CD4-positive, CD25-positive, alpha-beta regulatory T cell (primary cell): ENCODE measurements at places on chromosomes 2 and 18. TPM values are rescaled to one million over a fixed set of nuclear protein-coding genes. Genes with fewer than 3 reads are reported as not detected.
A peak's percentile ranks its signal among the peaks of the same experiment; 100 is the strongest.

- H3K4me1 ChIP-seq, result no peaks in the 10 kb centered on the region
- H3K27me3 ChIP-seq, result no peaks in the 10 kb centered on the region
- H3K27ac ChIP-seq, result no peak overlapping the region
- no peak for DNase-seq
These were observed 109.9 kb downstream of the GAREM1 start for GRCh38 chr18:32360682-32361345.

DNA sequence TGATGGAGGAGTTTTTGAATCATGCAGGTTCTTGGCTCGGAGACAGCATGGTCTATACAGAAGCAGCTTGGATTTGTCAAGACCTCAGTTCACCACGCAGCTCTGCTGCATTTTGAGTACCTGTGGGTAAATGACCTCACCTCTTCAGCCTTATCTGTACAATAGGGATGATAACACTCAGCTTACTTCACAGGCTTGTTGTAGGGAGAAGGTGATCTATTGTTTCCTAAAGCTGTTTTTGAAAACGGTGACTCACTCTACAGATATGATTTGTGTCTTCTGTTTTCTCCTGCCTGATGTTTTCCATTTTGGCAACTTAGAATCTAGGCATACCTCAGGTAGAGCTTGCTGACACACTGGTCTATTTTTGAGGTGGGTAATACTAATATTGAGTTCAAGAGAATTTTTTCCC is 80.3 kb downstream of the FMNL2 start:
- no peak overlapping the region for H3K4me3 ChIP-seq
- no peaks in the 10 kb centered on the region for H3K36me3 ChIP-seq

DNA sequence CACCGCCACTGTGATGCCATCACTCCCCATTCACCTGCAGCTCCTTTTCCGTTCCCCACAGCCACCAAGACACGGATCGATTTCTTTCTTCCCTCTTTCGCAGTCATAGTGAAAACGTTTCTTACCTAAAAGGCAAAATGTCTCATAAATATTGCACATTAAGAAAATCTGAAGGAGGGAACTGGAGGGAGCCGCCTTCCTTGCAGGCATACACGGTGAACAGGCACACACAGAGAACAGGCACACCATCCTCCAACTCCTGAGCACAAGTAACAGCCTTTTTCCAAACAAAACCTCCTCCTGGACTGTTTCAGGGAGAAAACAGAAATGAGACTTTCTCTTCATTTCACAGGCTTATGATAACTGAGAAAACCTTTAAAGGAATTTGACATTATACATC is 17.0 kb downstream of the MRPS5 start:
- no peak overlapping the region for H3K27ac ChIP-seq
- no peak for DNase-seq
- H3K27me3 ChIP-seq, result no peaks in the 10 kb centered on the region
- no peaks in the 10 kb centered on the region for H3K4me1 ChIP-seq

The LOXHD1 gene
- total RNA-seq, result not detected

- peaks cover 52% of the 10 kb centered on the region for H3K4me1 ChIP-seq
- H3K27ac ChIP-seq, result peak overlapping the region; percentile 38
- no peak overlapping the region for H3K4me3 ChIP-seq
- DNase-seq, result peak; percentile 84
- no peaks in the 10 kb centered on the region for H3K36me3 ChIP-seq
These were observed 99.0 kb downstream of the ZFP36L2 start for GRCh38 chr2:43127208-43127940.

- H3K36me3 ChIP-seq, result no peaks in the 10 kb centered on the region
- no peak for DNase-seq
- H3K27ac ChIP-seq, result no peak overlapping the region
- H3K27me3 ChIP-seq, result no peaks in the 10 kb centered on the region
These were observed 4.4 kb downstream of the CCDC88A start for GRCh38 chr2:55415300-55415699.

GRCh38 chr2:219484343-219485200 is 14.1 kb upstream of the GMPPA start:
- no peak for DNase-seq
- peaks cover 4% of the 10 kb centered on the region for H3K27me3 ChIP-seq
- H3K27ac ChIP-seq, result no peak overlapping the region
- H3K4me1 ChIP-seq, result peaks cover 15% of the 10 kb centered on the region

GRCh38 chr18:48021273-48021914 is 90.9 kb upstream of the SMAD2 start:
- no peak overlapping the region for H3K27ac ChIP-seq
- H3K4me1 ChIP-seq, result no peaks in the 10 kb centered on the region
- DNase-seq, result no peak
- peaks cover 7% of the 10 kb centered on the region for H3K27me3 ChIP-seq
- no peak overlapping the region for H3K4me3 ChIP-seq

The SKOR2 gene
- not detected for total RNA-seq

The HJURP gene
- 1.8 TPM for total RNA-seq

DNA sequence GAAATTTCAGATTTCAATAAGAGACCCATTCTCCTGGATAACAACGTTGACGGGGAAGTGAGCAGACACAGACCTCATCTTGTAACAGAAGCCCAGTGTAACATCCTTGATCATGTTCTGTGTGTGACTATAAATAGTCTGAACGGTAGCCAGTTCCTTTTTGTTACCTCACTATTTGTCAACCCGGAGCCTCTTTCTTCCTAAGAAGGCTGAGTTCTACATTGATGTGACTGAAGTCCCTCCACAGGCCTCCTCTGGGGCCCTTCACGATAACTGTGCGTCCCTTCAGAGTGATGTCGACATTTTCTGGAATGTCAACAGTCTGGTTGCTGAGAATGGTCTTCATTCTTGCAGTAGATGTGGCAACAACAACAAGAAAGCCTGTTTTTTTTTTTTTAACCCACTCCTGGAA is 6.3 kb upstream of the PLEKHM3 start:
- no peaks in the 10 kb centered on the region for H3K36me3 ChIP-seq
- no peak overlapping the region for H3K27ac ChIP-seq

The FOXD4L1 gene
- total RNA-seq, result not detected

- H3K4me1 ChIP-seq, result no peaks in the 10 kb centered on the region
- no peaks in the 10 kb centered on the region for H3K27me3 ChIP-seq
- DNase-seq, result no peak
- no peak overlapping the region for H3K27ac ChIP-seq
These were observed 209.4 kb downstream of the ZEB2 start for GRCh38 chr2:144310484-144310883.

GRCh38 chr2:196279541-196279940 is 108.2 kb upstream of the STK17B start:
- H3K27me3 ChIP-seq, result no peaks in the 10 kb centered on the region
- H3K4me1 ChIP-seq, result peaks cover 25% of the 10 kb centered on the region
- no peaks in the 10 kb centered on the region for H3K36me3 ChIP-seq
- no peak for DNase-seq

DNA sequence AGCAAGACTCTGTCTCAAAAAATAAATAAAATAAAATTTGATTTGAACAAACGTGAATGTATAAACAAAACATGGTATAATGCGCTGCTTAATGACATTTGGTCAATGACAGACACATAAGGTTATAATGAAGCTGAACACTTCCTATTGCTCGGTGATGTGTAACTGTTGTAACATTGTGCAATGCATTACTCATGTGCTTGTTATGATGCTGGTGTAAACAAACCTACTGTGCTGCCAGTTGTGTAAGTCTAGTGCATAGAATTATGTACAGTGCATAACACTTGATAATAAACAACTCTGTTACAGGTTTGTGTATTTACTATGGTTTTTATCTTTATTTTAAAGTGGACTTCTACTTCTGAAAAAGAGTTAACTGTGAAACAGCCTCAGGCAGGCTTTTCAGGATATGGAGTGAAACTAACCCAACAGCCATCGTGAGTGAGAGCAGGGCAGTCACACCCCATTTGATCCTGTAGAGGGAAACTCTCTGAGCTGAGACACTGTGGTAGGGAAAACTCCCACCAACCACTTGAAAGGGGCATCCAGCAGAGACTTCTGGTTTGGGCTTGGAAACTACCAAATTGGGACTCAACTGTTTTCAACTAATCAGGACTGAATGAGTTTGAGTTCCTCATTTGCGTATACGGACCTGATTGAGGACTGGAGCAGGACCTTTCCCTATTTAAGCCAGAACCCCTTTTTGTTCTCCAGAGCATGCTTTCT is 8.7 kb upstream of the RPRD1A start:
- no peak overlapping the region for H3K27ac ChIP-seq
- no peaks in the 10 kb centered on the region for H3K36me3 ChIP-seq

GRCh38 chr2:220980966-220981675 is 591.0 kb downstream of the EPHA4 start:
- no peak overlapping the region for H3K4me3 ChIP-seq
- H3K36me3 ChIP-seq, result no peaks in the 10 kb centered on the region
- no peaks in the 10 kb centered on the region for H3K4me1 ChIP-seq
- H3K27ac ChIP-seq, result no peak overlapping the region
